ENCODE measurements at places on chromosomes 5 and 9.

- no peak for DNase-seq
Measured at GRCh38 chr9:79080536-79080935, 491.2 kb upstream of the TLE4 start.

DNA sequence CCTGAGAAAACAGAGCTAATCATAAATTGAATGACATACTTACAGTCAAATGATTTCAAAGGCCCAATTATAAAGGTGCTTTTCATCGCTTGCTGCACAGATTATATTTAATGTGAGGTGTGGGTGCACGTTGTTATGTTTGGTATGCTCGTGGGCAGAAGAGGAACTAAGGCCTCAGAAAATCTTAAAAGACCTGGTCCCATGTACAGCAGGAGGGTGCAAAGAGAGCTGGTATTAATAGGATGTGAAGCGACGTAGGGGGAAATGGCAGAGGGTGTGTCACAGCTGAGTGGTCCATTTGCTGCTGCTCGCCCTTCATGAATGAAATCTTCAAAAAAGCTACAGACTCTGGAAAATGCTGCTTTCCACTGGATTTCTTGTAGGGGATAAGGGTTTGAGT is 40.5 kb upstream of the IFNK start:
- no peak for DNase-seq

DNA sequence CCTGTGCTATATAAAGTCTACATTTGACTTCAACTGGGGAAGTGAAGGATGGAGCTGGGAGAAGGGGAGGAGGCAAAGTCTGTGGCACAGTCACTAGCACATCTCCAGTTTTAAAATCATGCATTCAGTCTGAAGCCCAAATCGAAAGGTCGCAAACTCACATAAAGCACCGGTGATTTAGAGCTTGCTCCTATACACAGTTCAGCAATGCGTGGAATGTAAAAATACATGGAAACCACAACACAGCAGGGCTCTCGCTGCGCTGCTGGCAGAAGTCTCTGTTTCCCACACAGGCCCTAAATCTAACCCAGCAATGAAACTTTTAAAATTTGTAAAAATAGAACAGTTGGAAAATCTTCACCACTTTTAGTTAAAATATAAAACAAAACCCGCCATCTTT is 68.2 kb downstream of the EBF1 start:
- no peak for DNase-seq

GRCh38 chr5:2735996-2736395 is 15.5 kb downstream of the IRX2 start:
- no peak for DNase-seq

DNA sequence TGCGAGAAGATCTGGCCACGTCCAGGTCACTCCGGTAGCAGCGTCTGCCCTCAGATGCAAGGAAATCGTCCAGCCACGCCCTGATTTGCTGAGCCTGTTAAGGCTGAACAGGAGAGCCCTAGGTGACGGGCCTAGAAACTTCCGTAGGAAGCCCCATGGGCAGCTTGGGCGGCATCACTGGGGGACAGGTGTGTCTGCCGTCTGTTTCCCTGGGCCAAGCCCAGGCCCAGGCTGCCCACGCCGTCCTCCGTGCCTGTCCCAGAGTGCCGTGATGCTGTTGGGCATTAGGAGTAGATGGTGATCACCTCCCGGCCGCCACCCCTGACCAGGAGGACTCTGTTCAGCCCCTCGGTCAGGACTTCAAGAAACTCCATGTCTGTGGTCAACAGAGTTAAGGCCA is 43.5 kb downstream of the NKD2 start:
- no peak for DNase-seq

DNA sequence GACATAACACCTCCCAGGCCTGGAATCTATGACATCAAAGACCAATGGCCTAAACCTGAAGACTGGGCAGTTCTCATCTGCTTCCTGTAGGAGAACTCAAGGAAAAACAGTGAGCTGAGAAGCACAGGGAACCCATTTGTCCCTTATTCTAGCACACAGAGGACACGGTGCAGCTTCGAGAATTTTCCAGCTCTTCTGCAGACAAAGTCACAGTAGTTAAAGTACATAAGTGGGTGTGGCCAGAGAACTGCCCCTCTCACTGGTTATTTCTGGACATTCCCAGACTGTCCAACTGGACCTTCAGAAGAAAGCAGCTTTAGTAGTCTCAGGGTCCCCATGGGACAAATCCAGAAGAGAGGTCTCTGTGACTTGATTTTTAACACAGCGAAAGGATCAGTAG is 114.6 kb downstream of the KLHL3 start:
- DNase-seq = no peak

GRCh38 chr5:16502866-16503265 is 37.3 kb upstream of the ZNF622 start:
- DNase-seq = no peak

- no peak for DNase-seq
Measured at GRCh38 chr5:17720071-17720470, 85.8 kb downstream of the TAF11L14 start.

DNA sequence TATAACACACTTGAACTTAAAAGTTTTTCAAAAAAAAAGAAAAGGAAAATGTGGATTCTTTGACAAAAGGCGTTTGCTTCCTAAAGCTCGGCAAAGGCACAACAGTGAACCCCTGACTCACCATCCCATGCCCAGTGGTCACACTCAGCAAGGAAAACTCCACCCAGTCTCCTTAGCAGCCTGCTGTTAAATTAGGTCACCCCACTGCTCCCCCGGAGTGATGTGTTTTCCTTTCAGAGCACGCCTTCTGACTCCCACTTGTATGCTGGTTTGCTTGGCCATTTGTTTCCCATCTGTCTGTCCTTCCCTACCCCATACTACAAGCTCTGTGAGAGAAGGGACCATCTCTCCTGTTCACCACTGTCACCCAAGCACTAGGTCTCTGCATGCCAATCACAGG is 23.8 kb downstream of the RETREG1 start:
- no peak for DNase-seq

DNA sequence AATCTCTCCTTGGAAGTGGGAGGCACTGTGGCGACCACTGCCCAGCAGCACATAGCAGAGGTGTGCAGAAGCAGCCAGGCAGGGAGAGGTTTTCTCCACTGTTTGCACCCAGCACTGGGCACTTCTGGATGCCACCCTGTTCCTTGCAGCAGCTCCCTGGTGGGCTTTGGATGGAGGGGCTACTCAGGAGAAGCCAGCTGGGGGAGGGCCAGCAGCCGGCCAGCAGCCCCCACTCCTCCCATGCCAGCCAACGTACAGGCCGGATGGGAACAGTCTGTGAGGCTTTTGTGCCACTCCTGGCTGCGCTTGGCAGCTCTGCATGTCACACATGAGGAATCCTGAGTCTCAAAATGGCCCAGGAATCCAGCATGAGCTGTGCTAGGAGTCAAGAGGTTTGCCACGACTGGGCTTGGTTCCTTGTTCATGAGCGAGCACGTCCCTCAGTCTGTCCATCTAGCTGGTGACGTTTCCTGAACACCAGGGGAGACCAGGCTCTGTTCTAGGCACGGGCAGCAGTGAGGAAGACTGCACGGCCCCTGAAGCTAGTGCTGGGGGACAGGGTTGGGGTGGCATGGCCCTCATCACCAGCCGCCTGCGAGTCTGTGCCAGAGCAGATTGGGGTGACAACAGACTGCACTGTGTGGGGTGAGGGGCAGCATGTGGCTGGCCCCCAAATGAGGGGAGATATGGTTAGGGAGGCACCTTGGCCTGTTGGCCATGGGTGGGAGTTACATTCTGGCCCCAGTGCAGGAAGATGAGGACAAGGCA is 10.1 kb downstream of the PHF2 start:
- no peak for DNase-seq

GRCh38 chr5:151612689-151613427 is 21.7 kb upstream of the FAT2 start:
- DNase-seq = no peak

DNA sequence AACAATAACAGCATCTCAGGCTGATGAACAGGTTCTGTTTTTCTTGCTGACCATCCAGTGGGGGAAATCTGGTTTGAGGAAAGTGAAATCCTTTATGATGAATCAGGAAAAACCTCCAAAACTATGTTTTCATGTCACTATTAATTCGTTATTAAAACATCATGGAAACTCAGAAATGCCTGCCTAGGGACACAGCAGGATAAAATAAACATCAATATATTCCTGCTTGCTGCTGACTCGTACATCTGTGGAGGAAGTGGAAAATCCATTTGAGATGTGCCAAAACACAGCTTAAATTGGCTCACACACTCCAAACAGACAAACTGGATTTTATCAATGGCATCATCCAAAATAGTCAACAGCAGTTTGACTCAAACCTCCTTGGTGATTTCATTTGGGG is 53.0 kb downstream of the TEK start:
- DNase-seq = no peak

DNA sequence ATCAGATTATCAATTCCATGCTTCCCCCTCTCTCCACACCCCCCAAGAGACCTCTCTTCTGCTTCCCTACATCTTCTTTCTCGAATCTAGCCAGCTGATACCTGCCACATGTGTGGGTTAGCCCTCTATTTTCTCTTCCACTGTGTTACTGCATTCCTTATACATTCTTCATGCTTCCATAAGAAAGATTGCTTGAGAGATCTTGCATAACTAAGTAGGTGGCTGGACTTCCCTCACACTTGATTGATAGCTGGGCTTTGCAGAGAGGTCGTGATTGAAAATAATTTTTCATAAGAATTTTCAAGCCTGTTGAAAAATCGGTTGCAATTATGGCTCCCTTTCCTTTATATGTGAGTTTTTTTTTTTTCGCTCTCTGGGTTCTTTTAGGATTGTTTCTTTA is 33.0 kb upstream of the PANK3 start:
- DNase-seq = no peak

DNA sequence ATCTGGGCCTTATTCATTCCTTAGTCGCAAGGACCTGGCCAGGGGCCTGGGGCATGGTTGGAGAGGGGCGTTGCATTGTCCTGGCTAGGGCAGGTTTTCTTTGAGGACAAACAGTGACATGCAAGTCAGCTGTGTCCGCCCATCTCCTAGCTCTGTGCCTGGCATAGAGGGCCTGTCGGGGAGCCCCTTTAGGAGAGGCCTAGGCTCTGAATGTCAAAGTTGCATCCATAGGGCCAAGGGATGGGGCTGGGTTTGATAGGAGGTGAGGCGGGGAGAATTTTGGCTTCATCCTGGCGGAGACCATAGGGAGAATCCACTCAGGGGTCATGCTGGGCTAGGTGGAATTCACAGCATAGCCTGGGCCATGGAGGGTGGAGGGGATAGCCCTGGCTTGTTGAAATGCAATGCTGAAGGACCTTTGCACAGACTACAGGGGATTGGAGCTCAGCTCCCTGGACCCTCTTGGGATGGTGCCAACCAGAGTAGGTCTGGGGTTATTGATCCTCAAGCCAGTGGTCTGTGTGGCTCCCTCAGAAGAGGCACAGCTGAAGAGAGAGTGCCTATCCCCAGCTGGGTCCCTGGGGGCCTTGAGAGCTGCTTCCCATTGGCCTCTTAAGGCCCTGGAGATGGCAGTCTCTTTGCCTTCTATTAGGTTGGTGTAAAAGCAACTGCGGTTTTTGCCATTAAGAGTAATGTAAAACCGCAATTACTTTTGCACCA is 104.0 kb downstream of the RGS3 start:
- no peak for DNase-seq

DNA sequence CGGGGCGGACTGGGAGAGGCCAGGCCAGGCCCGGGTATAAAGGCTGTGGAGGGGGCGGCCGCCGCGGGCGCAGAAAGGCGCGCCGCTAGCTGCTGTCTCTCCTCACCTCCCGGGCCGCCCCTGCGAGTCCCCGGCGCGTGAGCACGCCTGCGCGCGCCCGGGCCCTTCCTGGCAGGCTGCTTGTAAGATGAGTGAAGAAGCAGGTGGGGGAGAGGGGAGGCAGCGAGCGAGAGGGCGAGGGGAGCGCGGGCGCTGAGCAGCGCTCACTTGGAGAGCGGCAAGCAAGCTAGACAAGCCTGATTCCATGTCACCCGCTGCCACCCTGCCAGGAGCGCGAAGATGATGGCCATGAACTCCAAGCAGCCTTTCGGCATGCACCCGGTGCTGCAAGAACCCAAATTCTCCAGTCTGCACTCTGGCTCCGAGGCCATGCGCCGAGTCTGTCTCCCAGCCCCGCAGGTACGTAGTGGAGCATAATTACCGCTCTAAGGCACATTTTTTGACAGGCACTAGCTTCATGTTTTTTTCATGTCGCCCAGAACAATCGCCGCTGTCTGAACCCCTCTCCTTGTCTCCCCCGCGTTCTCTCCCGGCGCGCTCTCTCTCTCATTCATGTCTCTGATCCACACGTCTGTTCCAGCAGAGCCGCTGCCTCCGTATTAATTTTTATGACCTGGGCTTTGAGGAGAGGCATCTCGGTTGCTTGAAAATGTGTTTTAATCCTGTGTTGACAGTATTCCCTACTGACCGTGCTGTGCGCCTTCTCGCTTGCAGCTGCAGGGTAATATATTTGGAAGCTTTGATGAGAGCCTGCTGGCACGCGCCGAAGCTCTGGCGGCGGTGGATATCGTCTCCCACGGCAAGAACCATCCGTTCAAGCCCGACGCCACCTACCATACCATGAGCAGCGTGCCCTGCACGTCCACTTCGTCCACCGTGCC is at the start of gene POU4F3:
TSS of gene POU4F3 (plus strand) at position 66 of the 941 bp plus-strand sequence. CDS start at position 340, 274 bp downstream.
- no peak for DNase-seq

- no peak for DNase-seq
Measured at GRCh38 chr9:134002796-134003195, 10.7 kb upstream of the VAV2 start.

DNA sequence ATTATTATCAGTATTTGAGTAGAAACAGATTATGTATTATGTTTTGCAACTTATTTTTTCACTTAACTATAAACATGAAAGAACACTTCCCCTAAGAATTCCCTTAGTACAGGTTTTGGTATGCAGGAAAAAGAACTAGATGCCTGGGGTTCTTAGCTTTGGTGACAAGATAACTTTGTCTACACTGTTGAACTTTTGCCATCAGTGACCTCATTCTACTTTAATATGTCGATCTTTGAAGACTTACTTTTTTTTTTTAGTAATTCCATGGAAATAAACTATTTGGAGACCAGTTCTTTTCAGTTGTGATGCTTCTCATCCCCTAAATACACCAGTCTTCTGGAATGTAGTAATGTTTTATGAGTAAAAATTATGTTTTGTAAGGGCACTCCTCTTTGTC is 34.3 kb downstream of the ZNF462 start:
- DNase-seq = no peak

- no peak for DNase-seq
Measured at GRCh38 chr9:107141967-107142366, 141.1 kb upstream of the RAD23B start.

- DNase-seq = no peak
Measured at GRCh38 chr9:124810663-124811355, 33.9 kb downstream of the OLFML2A start.

DNA sequence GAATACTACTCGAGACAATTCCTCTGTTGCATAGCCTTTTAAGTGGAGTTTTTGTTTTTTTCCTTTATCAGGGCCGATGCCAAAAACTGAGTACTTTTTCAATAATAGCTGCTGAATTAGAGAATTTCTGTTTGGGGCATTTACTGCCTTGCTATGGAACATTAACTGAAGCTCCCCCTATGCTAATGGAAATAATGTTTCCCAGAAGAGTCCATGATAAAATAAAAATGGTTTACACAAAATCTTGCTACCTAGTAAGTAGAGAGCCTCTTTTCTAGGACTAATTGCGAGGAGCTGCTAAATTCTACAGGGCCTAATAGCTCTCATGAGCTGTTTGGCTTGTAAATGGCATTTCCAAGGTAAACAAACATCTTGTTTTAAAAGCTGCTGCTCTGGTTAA is 128.2 kb upstream of the MYO10 start:
- no peak for DNase-seq

Measured in stimulated activated CD8-positive, alpha-beta memory T cell treated with anti-CD3 and anti-CD28 coated beads, Interleukin-2, amount 100 ng/mL, for 48 hours (primary cell).